ENCODE measurements at places on chromosomes 6 and 20.
A peak's percentile ranks its signal among the peaks of the same experiment; 100 is the strongest.

DNA sequence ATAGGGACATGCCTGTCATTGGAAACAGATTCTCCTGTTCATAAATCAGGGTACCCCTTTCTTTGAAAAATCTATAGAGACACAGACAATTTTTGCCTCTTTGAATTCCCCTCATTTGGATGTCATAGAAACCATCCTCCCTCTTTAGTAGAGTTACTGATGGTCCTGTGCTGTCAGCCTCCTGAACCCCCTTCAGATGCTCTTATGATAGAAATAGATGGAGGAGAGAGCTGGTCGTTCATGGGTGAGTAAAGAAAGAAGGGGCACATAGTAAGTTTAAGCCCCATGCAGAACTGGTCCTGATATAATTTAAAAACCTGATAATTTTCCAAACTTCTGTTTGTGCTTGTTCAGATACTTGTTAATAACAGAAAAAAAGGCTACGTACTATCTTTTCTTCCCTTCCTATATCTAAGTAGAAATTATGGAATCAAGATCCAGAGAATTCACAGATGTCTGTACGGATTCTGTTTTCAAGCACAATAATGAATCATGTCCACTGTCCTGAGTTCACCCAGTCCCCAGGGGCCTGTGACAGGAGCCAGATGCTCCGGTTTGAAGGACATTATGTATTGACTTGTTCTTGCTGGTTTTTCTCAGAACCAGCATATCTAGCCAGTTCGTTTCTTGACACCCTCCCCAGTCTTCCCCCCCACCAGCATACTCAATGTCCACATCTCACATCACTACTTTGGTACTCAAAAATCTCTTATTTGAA, 78.1 kb downstream of the NCOA7 start:
- no peak for DNase-seq

- no peak for DNase-seq
Measured at GRCh38 chr6:87396595-87397392, 11.0 kb upstream of the CFAP206 start.

- DNase-seq = no peak
Measured at GRCh38 chr20:61477451-61477861, 225.4 kb downstream of the CDH4 start.

DNA sequence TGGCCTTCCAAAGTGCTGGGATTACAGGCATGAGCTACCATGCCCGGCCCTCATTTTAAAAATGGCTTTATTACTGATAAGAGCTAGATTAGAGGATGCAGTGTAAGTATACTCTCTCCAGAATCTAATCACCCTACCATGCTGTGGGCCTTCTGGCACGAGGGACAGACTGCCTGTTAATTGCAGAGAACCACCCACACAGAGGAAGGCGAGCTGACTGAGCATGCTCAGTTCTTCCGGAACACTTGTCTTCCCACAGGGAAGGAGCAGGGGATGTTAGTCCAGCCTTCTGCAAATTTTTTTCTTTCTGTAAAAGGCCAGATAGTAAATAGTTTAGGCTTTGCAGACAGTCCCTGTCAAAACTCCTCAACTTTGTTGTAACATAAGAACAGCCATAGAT, 48.9 kb downstream of the ALDH5A1 start:
- DNase-seq = no peak

- DNase-seq = peak; percentile 9
Measured at GRCh38 chr6:130282234-130282995, 59.7 kb upstream of the SAMD3 start.

DNA sequence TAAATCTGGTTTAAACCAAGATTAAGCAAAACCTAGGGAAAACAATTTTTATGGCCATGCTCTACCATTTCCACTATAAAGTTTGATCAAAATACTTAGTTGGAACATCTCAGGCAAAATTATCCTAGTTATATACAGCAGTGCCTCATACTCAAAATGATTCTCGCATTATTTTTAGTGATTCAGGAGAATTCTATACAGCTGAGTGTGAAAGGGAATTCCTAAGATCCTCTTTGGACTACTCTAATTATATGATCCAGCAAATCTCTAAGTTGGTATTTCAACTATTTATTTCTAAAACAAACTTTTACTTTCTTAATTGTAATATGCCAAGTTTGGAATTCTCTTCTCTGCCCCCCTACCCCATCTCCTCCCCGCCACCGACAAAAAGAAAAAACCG, 8.6 kb downstream of the DTNBP1 start:
- DNase-seq = no peak

- DNase-seq = no peak
Measured at GRCh38 chr20:34022151-34022838, 28.6 kb downstream of the RALY start.
